ENCODE measurements at places on chromosomes 16 and 17.

GRCh38 chr17:74442670-74443515 is 11.0 kb downstream of the GPRC5C start:
- peak; percentile 88 for DNase-seq

GRCh38 chr17:38507921-38508569 is 79.8 kb downstream of the ARHGAP23 start:
- no peak for DNase-seq

DNA sequence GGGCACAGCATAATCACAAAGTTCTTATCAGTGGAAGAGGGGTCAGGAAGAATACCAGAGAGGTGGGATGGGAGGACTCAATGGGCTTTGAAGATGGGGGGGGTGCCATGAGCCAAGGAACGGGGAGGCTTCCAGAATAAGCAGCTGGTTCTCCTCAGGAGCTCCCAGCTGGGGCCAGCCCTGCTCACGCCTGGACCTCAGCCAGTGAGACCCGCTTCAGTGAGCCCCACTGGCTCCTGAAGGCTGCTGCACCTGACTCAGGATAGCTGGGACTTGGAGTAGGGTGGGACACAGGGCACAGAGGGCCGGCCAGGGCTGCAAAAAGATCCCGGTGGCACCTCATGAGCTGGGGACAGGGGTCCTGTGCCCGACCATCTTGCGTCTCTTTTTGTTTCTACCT is 24.4 kb upstream of the ZC3H18 start:
- DNase-seq = no peak

- DNase-seq = no peak
Observed at GRCh38 chr17:30336369-30337171, 2.7 kb upstream of the TMIGD1 start.

DNA sequence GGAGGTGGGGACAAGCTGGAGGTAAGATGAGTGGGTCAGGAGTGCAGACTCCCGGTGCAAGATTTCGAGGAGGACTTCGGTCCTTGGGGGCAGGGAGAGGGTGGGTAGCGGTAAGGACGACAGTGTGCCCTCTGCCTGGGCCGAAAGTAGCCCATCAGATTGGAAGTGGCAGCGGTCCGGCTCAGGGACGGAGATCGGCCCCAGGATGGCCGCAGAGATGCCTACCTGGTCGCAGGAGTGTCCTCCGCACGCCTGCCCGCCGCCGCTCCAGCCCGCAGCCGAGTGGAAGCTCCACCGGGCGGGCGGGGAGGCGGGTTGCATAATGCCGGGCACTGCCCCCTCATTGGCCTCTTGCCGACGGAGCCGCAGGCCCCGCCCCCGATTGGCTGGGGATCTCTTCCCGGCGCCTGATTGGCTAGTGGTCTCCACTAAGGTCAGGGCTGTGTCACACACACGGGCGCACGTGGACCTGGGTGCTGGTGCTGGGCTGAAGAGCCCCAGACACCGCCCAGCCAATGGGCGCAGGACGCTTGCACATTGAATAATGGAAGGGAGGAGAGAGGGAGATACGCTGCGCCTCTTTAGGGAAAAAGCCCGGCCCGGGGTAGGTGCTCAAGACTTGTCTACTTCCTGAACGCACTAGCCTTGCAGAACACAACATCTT is at the start of gene PER1:
Gene PER1, minus strand, starts transcription at position 293 of the 664 bp plus-strand sequence. CDS start 1,698 bp downstream, outside the sequence.
- DNase-seq = peak; percentile 95

GRCh38 chr17:75473246-75473645 is 16.8 kb downstream of the TMEM94 start:
- DNase-seq = no peak

GRCh38 chr17:41013181-41013580 is 4.3 kb upstream of the KRTAP3-1 start:
- DNase-seq = no peak

DNA sequence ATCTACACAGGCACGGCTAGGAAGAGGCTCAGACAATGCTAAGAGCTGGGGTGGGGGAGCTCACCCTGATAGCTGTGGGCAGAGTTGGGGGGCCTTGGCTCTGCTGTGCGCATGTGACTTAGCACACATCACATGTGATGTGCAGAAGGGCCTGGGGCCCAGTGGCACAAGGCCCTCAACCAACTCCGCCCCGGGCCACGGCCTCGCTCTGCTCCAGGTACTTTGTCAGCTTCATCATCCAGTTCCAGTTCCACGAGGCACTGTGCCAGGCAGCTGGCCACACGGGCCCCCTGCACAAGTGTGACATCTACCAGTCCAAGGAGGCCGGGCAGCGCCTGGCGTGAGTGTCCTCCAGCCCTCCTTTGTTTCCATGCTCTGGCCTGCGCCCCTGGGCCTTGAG is 19.3 kb downstream of the ACE start:
- no peak for DNase-seq

- no peak for DNase-seq
Observed at GRCh38 chr16:77404775-77405174, 30.1 kb downstream of the ADAMTS18 start.

- peak; percentile 42 for DNase-seq
Observed at GRCh38 chr16:19168371-19169081, 486 bp downstream of the SYT17 start.

- no peak for DNase-seq
Observed at GRCh38 chr16:11094075-11094856, 149.9 kb downstream of the CLEC16A start.

DNA sequence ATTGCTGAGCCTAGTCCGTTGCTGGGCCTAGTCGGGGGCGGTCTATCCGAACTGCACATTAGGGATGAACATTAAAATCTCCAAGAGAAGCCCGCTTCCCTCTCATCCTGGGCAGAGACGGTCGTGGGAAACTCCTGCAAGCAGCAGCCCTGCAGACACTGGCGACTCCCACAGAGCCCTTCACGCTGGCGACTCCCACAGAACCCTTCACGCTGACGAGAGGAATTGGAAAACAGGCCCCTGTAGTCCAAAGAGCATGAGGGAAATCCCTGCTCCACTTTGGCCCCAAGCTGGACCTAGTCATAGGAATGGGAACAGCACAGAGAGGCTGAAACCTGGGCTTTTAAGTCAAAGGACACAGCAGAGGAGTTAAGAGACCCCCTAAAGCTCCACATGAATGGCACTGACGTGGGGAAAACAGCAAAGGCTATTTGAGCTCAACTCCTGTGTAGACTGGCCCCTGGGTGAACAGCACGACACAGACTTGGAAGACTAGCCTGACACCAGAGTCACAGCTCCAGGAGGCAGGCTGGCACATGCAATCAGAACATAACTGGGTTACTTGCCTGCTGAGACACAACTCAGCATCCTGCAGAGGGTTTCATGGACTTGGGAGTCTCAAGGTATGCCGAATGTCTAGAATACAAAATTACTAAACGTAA is 42.2 kb downstream of the WDR45B start:
- DNase-seq = peak; percentile 48

- no peak for DNase-seq
Observed at GRCh38 chr17:19399750-19400450, 11.1 kb upstream of the RNF112 start.

DNA sequence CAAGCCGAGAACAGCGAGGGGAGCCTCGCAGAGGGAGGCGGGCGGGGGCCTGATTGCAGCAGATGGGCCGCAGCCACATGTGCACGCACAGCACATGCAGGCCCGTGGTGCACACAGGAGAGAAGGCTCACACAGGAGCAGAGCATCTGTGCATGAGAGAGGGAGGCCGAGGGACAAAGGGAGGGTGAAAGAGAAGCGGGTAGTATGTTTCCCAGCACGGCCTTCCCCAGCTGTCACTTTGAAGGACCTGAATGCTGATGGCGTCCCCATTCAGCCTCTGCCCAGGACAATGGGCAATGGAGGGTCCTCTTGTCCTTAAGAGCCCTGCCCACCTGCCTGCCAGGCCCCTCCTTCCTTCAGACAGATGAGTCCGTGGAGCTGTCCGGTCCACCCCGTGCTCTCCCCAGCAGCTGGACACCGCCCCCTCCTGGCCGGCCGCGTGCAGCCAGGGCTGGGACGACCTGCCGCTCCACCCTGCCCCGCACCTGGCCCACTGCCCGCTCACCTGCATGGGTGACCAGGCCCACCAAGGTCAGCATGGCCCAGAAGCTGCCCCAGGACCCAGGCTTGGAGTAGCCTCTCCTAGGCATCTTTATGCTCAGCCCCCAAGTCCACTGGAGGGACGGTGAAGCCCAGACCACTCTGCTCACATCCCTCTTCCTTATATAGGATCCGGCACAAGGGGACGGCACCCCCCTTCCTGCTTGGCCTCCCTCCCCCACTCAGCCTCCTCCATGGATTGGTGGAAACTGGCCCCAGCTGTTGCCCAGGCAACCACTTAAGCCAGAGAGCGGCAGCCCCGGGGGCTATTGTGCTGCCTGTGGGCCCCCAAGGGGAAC is at the start of gene BTBD17:
Gene BTBD17, minus strand, starts transcription at position 639 of the 839 bp plus-strand sequence. Its CDS starts 49 bp downstream, at position 590.
- peak; percentile 19 for DNase-seq

DNA sequence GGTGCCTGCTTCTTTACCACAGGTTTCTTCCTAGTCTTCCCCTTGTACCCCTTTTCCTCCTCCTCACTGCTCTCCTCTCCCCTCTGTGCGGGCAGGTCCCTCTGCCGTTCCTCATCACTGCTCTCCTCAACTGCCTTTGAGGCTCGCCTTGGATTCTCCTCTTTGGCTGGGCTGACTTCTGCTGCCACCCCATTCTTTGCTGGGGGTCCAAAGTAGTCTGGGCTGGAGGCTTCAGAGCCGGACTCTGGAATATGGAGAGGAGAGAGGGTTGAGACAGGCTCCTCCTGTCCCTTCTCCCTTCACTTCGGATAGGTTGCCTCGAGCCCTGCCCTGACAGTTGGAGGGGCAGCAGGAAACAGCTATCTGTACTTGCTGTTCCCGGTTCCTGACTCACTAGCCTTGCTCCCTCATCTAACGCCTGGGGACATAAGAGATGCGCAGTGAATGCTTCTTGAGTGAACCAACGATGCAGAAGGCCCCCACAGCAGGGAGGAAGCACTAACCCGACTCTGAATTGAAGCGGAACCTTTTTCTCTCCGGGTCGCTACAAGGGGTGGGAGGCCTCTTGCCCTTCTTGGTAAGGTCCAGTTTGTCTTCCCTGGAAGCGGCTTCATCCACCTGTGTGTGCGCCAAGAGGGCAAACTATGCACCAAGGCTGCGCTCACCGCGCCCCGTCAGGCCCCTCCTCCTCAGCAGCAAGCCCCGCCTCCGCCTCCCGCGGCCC is 655 bp downstream of the HIRIP3 start:
- no peak for DNase-seq

DNA sequence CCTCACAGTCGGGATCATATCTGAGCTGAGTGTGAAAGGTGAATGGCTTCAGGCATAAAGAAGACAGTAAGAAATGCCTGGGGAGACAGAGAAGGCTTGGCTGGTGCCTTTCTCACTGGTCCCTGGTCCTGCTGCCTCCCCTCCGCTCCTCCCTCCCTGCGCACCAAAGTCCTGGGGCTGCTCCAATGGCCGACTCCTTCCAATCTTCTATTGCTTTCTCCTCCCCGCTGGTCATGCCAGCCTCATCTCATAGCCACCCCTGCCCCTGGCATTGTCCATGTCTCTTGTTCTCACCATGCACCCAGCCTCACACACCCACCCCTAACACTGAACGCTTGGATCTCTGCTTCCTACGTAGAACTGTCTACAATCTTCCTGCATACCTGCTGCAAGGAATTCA is 18.0 kb downstream of the TLE7 start:
- DNase-seq = no peak

DNA sequence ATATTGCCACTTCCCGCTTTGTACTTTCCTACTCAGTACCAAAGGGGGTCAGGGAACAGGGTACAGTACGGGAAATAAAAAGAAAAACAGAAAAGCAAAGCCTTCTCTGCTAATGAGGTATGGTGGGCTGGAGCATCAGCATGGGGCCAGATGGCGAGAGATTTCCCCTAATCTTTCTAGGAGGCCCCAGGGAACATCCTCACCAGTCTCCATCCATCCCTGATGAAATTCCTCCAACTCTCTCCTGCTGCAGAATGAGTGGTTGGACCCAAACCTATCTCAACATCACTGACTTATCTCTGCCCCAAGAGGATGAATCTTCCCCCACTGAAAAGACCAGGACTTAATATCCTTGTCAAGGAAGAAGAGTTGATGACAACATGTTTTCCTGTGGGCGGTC is 185.6 kb downstream of the C16orf78 start:
- no peak for DNase-seq

DNA sequence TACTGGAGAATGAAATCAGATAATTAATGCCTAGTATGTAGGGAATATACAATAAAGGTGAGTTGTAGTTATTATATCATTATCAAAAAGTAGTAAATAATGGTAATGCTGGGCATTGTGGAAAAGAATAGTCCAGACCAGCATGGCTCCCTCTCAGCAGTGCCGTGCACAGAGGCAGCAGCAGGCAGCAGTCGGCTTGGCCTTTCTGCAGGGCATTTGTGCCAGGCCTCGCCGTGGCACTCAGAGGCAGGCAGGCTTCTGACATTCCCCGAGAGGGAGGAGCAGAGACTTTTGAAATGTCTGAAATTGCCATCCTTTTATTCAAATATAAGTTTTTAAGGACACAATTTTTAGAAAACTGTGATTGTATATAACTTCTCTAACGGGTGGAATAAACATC is 15.0 kb downstream of the KIAA0513 start:
- no peak for DNase-seq

GRCh38 chr16:28062261-28062846 is 1.2 kb downstream of the GSG1L start:
- DNase-seq = no peak

- peak; percentile 90 for DNase-seq
Observed at GRCh38 chr17:82297280-82297713, 20.1 kb downstream of the CD7 start.

GRCh38 chr16:85310868-85311585 is 198.8 kb upstream of the CIBAR2 start:
- DNase-seq = no peak

- no peak for DNase-seq
Observed at GRCh38 chr17:75006653-75007052, 5.8 kb upstream of the MRPL58 start.

Measured in prostate gland (tissue), 2 donors.